ENCODE measurements at places on chromosomes 16 and 17.

GRCh38 chr17:20994779-20995149 is 48.0 kb downstream of the USP22 start:
- no peak for DNase-seq

DNA sequence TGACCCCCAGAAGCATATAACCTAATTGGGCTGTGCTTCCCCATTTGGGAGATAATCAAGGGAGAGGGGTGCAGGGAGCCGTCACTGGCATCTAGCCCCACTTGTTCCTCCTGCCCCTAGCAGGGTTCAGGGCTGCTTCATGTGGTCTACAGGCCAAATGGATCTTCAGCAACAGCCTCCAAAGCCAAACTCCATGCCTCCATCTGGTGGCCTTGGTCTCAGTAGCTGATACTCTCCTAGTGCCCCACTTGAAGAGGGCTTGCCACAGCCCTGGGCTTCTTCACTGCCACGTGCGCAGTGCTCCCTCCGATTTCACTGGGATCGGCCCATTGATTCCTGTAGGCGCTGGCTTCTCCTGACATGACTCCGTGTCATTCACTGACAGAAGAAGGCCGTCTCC is 24.6 kb downstream of the LYRM9 start:
- DNase-seq, result no peak

DNA sequence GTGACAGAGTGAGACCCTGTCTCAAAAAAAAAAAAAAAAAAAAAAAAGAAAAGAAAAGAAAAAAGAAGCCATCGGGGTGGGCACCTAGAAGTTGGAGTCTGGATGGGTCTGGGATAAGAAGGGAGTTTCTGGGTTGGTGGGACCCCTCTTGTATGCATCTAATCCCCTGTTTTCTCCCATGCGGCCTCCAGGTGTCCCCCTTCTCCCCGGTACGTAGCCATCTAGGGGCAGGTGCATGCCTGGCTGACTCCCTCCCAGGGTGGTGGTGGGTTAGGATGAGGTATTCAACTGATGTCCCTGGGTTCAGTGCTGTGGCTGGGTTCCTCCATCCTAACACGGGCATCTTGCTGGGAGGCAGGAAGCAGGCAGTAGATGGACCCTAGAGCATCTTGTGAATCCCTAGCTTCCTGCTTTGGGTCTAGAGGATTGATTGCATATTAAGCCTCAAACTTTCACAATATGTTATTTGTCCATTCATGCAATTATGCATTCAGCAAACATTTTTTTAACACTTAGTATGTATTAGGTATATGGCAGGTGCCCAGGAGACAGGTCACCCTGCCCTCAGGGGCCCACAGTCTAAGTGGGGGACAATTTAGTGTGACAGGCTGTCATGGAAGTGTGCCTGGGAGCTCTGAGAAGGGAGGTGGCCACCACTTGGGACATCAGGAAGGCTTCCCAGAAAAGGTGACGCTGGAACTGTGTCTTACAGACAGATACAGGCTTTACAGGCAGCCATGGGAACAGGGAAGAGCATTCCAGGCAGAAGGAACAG is 13.1 kb downstream of the FMNL1 start:
- DNase-seq, result no peak

DNA sequence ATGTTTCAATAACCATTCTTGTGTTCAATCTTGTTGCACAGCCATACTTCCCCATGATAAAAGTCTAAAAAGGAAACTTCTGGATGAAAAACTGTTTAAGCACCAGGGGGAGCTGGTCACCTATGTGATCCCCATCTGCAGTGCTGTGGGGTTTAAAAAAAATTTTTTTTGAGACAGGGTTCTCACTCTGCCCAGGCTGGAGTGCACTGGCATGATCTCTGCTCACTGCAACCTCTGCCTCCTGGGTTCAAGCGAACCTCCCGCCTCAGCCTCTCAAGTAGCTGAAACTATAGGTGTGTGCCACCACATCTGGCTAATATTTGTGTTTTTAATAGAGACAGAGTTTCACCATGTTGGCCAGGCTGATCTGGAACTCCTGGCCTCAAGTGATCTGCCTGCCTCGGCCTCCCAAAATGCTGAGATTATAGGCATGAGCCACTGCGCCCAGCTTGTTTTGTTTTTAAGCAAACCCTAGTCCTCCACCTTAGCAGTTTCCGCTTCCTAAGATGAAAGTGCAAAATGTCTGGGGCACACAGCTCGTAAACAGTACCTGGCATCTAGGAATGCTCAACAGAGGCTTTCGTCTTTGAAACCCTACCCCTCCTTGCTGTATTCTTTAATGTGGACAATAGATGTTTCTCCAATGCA is 25.4 kb downstream of the DNAJA2 start:
- DNase-seq, result peak; percentile 14

DNA sequence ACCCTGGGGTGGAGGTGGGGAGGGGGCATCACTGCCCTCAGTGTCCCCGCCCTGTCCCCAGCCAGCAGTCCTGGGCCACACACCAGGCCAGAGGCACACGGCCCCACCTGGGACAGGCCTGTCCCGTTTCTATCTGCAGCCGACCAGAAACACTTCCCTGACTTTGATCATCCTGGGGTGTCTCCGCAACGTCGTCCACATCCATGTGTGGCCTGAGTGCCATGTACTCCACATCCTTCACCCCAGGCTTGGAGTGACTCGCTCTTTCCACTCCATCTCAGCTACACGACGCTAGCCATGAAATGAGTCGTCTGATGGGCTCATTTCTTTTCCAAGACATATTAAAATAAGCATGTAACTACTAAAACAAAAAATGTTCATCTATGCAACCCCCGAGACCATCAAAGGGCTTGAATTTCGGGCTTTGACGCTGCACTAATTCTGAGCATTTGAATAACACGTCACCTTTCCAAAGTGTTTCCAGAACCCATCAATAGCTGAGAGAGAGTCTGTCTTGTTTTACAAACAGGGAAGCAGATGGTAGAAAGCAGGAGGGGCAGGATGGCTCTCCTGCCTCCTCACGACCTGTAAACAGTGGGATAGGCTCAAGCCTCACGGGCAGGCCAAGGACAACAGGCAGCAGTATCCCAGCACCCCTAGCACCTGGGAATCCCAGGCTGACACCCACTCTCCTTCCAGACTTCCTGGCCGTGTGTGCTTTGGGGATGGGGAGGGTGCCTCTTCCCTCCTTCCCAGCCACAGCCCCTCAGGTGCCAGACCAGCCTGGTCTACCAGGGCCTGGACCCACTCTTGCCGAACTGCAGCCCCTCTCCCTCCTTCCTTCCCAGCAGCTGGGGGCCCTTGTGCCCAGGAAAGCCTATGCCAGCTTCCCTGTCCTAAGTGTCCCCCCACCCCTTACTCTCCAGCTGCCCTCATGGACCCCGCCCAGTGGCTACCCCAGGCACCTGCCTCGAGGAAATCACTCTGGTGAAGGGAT is 20.0 kb upstream of the RASD1 start:
- DNase-seq, result no peak

Measured in SW 1271 (cell line).